Mucosa of gallbladder (tissue), 1 donor: ENCODE measurements at places on chromosomes 4 and X. TPM values are rescaled to one million over a fixed set of nuclear protein-coding genes. Genes with fewer than 3 reads are reported as not detected.

The CXCL13 gene
- total RNA-seq = 2.8 TPM

The ANKRD50 gene
- 22.9 TPM for total RNA-seq

The STK26 gene
- 8.4 TPM for total RNA-seq

DNA sequence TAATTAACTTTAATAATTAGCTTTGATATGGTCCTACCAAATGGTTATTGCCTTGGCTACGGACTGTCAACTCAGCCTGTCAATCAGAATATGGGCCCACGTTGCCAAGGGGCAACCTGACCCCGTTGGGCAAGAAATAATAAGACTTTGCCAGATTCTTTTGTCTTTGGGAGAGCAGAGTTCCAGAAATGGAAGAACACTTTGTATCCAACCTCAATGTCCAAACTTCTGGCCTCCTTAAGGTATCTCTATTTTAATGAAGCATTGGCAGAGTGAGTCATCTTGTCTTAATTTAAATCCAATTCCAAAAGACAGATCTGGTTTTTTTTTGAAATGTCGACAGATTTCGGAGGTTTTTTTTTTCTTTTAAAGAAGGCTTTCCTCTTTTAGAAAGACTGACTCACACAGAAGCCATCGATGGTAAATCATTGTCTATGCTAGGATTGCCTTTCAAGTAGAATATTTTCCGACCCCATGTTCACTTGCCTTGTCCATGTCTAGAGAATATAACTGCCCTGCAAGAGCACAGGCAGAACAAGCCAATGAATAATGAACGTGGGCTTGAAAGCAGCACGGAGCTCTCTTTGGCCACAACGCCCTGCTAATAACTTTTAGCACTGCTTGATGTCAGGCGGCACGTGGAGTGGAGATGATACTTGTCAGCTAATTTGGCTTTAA, 190.3 kb upstream of the GATB start:
- no peak for DNase-seq
